ENCODE measurements at places on chromosomes 4 and X.

DNA sequence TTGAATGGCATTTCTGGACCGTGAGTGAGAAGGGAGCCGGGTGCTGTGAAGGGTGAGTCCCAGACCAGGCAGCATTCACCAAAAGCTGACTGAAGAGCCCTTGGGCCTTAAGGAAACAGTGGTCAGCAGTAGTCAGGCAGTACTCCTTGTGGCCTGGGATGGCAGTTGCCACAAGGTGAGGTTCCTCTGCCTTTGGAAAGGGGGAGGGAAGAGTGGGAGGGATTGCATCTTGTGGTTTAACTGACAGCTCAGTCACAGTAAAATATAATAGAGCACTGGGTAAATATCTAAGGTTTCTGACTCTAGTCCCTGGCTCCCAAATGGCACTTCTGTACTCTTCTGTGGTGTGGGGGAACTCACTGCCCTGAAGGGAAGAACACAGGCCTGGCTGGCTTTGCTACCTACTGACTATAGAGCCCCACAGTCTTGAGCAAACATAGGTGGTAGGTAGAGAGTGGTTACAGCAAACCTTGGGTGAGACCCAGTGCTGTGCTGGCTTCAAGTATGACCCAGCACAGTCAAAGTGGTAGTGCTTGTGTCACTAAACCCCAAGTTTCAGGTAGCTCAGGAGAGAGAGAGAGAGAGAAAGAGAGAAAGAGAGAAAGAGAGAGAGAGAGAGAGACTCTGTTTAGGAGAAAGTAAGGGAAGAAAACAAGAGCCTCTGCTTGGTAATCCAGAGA, 154.2 kb downstream of the TEX11 start:
- DNase-seq = no peak

DNA sequence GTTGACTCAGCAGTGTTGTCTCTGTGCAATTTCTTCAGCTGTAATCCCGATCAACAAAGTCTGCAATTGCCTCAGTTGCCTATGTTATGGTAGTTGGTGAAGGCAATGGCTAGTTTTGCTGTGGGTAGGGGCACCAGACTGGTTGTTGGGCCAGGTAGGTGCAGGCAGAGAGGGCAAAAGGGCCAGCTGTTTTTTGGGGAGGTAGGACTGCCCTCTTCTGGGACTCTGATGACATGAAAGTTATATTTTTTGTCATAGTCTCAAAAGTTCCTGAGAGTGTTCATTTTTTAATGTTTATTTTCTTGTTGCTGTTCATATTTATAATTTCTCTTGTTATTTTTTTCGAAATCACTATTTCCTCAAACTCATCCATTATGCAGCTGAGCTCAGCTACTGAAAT, 25.1 kb downstream of the DCAF12L2 start:
- DNase-seq = no peak

GRCh38 chr4:60463857-60464502, 736.1 kb upstream of the ADGRL3 start:
- no peak for DNase-seq

DNA sequence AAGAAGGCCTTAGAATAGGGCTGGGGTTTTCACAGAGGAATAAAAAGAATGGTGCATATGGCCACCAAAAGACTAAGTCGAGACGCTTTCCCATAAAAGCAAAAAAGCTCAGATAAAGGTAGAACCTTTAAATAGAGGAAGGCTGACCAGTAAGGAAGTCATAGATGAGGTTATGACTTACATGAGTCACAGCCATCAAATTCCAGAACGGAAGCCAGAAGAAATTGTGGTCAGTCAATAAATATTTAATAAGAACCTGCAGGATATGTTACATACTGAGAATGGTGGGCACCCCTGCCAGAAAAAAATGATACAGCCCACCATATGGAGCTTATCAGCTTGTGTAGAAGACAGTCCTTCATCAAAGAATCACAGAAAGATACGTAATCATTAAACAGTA, 120.1 kb downstream of the MANBA start:
- no peak for DNase-seq

DNA sequence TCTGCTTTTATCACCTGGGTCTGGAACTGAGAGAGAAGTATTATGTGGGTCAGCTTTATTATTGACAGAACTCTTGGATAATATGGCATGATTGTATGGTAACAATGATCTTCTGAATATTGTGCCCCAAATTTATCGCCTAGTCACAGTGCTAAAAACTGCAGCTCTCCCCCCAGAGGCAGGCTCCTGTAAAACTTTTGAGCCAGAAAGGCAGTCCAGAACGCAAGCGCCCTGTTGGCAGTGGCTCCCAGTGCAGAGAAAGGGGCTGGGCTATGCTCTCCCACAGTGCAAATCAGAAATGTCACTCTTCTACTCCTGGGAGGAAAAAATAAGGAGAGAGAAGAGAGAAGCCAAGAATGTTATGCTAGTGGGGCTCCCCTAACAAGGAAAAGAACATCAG, 50.5 kb downstream of the HELT start:
- DNase-seq = no peak

- DNase-seq = no peak
Measured at GRCh38 chr4:129335276-129335675, 239.3 kb downstream of the C4orf33 start.

DNA sequence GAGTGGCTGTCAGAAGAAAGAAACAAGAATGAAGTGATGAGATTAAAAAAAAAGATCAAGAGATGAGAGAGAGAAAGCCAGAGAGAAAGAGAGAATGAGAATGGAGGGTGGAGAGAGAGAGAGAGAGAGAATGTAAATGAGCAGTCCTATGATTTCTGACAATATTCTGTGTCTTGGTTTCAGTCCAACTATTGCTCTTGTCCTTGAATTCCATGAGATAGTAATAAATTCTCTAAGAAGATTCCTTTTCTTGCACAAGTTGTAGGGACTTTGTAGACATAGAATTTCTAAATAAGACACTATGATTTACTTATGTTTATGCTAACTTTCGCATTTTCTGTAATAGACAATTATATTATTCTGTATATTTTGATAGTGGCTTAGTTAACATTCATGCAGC, 149.6 kb upstream of the CTSO start:
- DNase-seq = no peak

- no peak for DNase-seq
Measured at GRCh38 chrX:107574054-107574683, 54.1 kb upstream of the PRPS1 start.

DNA sequence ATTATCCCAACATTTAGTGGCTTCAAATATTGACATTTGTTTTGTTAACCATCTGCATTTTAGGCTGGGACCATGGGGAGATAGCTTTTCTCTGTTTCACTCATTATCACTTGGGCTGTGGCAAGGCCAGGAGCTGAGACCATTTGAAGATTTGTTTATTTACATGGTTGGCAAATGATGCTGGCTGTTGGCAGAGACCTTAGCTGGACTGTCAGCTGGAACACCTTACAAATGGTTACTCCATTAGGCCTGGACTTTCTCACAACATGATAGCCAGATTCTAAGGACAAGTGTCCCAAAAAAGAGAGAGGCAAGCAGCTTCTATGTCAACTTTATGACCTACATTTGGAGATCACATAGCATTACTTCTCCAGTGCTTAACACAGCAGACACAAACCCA, 130.4 kb downstream of the INPP4B start:
- DNase-seq = no peak

DNA sequence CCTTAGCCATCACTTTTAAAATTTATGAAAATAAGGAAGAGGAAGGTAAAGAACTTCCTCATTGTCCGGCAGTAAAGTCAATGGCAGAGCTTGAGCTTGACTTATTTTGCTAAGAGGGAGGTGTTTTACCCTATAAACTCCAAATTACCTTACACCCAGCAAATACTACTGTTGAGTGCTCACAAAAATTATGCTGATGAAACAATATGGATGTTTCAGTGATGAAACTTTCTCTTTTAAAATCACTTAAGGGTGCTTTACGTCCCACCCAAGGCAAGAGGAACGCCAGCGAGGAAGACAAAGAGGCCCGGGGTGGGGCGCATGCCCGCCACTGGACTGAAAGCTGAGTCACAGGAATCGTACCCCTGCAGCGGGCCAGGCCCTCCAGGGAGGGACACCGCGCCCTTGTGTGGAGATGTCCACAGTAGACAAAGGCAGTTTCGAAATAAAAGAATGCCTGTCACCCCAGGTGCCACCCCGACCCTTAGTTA, 560 bp upstream of the TMSB4X start:
- DNase-seq = peak; percentile 40

- no peak for DNase-seq
Measured at GRCh38 chrX:102966701-102967100, 29.6 kb downstream of the RAB40AL start.

GRCh38 chr4:41999321-41999720, 9.0 kb downstream of the SLC30A9 start:
- no peak for DNase-seq

DNA sequence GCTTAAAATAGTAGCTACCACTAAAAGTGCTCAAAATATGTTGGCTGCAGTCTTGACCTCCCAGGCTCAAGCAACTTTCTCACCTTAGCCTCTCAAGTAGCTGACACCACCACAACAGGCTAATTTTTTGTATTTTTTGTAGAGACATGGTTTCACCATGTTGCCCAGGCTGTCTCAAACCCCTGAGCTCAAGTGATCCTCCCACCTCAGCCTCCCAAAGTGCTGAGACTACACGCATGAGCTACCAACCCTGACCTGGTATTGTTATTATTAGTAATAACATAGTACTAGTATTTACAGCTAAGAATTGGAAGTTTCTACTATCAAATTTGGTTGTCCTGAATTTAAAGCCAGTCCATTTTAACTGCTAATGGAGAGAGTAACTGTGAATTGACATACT, 18.0 kb downstream of the STAP1 start:
- DNase-seq = no peak

DNA sequence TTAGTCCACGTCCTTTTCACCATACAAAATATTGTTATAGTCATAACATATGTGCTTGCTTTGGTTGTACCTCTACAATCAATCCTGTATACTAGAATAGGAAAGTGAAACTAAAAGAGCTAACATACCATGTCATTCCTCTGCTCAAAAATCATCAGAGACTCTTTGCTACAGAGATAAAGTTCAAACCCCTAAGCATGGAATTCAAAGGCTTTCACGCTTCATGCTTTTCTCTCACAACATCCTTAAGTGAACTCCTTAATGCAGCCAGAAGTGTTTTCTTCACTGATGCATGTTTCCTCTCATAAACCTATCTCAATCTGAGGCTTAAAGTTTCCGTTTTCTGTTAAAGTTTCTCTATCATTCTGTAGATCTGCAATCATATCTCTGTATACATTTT, 744.6 kb upstream of the IGFBP7 start:
- no peak for DNase-seq

DNA sequence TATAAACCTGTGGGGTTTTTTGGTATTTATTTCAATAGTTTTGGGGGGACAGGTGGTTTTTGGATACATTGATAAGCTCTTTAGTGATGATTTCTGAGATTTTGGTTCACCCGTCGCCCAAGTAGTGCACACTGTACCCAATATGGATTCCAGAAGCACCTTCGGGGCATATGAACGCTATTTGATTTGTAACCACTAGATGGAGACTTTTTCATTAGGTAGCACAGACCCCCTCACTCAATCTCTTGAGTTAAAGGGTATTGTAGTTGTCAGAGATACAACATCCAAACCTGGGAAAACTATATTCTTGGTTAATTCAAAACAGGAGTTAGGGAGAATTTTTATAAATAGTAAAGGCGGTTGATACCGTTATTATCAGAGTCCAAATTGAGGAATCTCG, 79.8 kb downstream of the SPANXN3 start:
- DNase-seq = no peak
